ENCODE measurements at places on chromosomes 1 and 21.

DNA sequence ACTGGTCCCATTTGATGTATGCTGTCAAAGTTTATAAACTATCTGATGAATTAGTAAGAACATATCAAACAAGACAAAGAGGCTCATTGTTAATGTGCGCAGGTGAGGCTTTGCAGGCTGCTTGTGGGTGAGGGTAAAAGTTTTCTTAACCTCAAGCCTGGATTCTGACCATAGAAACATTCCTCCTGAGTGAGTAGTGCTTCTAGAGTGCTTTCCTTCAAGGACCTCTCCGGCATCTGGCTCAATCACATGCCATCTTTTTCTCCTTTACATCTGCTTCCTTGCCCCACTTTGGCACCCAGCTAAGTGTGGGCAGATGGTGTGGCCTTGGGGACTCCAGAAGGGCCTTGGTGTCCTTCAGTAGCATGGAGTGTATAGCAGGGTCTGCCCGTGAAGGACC is 104.0 kb downstream of the ROR1 start:
- ATAC-seq = no peak

GRCh38 chr1:160377585-160378206 is 10.8 kb downstream of the NHLH1 start:
- ATAC-seq = no peak

DNA sequence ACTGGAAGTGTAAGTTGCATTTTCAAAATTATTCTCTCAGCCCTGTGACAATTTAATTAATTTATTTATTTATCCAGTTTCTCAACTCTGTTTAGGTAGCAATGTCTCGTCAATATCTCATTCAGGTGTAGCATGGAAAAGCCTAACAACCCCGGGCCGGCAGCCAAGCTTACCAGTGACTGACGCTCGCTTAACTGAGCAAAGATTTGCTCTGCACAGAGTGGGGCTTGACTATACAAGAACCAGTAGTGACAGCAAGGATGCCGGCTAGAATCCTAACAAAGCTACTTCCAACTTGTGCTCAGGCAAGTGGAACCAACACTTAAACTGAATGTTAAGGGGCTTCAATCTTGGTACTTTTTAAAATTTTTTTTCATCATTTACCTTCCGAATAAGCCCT is 80.9 kb upstream of the ESRRG start:
- no peak for ATAC-seq

DNA sequence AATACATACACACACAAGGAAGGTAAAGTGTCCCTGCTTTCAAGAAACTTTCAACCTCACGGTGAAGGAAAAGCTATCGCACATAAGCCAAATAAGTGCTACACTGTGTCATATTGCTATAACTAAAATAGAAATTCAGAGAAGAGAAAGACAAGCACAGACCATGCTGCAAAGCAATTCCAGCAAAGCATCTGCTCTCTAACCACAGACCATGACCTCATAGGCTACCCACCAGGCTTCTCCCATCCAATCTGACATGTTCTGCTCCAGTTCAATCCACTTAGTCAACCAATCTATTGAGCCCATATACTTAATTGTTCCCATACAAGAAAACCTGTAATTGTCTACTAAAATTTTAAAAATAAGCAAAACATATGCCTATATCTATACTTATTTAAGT is 211.3 kb downstream of the BARHL2 start:
- no peak for ATAC-seq

DNA sequence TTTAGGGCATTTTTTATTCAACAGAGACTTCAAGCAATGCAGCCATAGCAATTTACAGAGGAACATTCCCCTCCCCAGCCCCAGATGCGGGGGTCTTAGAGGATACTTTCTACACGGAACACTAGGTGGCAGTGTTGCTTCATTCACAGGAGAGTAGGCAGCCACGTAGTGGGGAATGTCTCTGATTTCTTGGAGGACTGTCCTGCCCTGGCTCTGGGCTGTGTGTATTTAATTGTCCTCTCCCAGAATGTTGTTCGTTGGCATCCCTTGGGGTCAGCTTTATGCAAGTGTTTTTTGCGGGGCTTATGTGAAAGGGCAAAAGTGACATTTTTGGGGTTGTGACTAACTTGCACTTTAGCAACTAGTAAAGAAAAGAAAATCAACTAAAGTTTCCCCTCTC is 96.9 kb downstream of the PAPPA2 start:
- ATAC-seq = peak; percentile 96

DNA sequence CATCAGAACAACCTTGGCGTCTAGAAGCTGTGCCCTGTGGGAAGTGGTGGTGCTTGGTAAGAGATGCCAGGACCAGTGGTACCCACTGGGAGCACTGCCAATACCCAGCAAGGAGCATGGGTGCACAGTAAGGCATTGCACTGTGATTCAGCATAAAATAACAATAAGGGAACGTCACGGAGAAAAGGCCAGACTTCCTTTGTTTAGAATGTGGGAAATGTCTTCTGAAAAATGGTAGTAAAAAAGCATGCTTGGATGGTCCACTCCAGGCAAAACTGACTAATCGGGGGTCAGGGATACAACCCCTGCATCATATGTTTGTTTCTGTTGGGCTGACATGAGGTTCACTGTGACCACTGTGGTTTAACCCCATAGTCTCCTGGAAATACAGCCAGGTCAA is 14.7 kb downstream of the METTL18 start:
- no peak for ATAC-seq

- no peak for ATAC-seq
These were observed 604 bp upstream of the NBPF3 start for GRCh38 chr1:21439345-21439720.

- no peak for ATAC-seq
These were observed 321.7 kb upstream of the PLXNA2 start for GRCh38 chr1:208565756-208566440.

GRCh38 chr1:109075531-109076490 is at the start of gene TAF13:
TAF13 (minus strand) TSS chr1:109076003; CDS start chr1:109075947, 56 bp downstream.
- peak; percentile 94 for ATAC-seq

- peak; percentile 27 for ATAC-seq
These were observed 23.7 kb upstream of the PEF1 start for GRCh38 chr1:31668303-31668883.

DNA sequence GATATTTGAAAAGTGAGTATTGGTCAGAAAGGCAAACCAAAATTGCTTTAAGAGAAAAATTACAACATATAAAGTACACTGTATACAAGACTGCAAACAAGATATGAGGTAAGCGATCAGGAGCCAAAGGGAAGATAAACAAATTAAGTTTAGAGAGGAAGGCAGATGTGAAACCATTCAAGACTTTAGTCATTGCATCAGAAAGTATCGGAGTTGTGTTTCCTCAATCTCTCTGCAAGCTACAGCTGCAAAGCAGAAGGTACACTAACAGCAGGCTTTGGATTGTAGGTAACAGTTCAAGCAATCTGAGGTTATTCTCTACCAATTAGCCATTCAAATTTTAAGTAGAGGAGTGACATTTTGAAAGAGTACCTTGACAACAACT is 21.3 kb upstream of the TLCD4 start:
- no peak for ATAC-seq

DNA sequence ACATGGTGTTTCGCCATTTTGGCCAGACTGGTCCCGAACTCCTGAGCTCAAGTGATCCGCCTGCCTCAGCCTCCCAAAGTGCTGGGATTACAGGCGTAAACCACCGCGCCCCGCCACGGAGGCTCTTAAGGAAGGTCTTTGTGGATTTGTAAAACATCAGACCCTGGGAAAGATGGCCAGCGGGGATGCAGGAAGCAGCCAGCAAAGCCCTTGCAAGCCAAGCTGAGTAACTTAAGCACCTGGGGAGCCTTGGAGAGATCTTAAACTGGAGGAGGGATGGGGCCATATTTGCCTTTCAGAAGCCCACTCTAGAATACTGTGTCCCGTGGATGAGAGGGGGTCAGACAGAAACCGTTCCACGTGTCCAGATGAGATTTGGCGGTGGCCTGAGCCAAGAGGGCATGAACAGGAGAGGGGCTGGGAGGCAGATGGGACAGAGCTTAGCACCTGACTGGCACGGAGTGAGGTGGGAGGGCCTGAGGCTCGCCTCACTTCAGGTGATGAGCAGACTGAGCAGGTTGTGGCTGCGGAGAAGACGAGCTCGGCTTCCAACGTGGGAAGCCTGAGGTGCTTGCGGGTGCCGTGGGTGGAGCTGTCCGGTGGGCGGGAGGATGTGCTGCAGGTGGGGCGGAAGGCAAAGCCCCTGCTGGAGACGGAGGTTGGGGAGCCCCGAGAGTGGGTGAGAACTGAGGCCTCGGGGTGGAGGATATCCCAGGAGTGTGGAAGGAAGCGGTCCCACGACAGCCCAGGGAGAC is 11.7 kb downstream of the C1orf216 start:
- no peak for ATAC-seq

All from motor neuron (in vitro differentiated cells).